ENCODE measurements at places on chromosomes 4 and X.

- peak; percentile 38 for DNase-seq
These were observed 68.4 kb downstream of the RHOH start for GRCh38 chr4:40264995-40265909.

- no peak for DNase-seq
These were observed 113.9 kb upstream of the ANXA3 start for GRCh38 chr4:78437608-78438088.

DNA sequence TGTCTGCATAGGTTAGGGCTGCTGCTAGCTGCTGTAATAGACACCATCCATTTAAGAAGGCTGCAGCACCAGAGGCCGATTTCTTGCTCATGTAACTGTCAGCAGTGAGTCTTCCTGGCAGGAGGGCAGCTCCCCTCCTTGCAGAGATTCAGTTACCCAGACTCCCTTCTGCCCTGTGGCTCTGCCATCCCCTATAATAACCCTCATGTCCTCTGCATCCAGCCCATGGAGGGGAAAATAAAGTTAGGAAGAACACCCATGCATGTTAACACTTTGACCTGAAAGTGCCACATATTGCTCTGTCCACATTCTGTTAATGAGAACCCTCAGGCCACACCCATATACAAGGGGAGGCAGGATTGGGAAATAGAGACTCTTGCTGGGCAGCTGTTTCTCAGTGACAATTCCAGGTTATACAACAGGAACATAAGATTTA, 5.4 kb downstream of the STBD1 start:
- DNase-seq: no peak

- no peak for DNase-seq
These were observed 18.7 kb downstream of the APOO start for GRCh38 chrX:23888887-23889501.

DNA sequence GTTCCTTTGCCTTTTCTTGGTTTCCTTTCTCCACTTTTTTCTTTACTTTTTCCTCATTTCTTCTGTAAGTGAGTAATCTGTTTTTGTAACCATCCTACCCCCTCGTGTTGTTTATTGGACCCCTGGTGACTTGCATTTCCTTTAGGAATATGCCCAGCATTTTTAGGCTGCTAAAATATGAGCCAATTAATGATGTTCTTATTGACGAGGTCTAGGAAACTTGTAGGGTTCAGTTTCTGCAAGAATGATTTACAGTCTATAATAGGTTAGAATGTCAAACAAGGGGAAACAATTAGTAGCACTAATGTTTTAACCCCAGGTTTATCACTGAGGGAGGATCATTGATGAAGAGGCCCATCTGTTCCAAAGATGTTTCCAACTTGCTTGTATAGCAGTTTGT, 79.0 kb downstream of the CPE start:
- no peak for DNase-seq

GRCh38 chr4:86847571-86847970, 1.6 kb downstream of the SLC10A6 start:
- DNase-seq: no peak

Measured in SK-N-DZ (cell line).